ENCODE measurements at places on chromosomes 4 and X.

DNA sequence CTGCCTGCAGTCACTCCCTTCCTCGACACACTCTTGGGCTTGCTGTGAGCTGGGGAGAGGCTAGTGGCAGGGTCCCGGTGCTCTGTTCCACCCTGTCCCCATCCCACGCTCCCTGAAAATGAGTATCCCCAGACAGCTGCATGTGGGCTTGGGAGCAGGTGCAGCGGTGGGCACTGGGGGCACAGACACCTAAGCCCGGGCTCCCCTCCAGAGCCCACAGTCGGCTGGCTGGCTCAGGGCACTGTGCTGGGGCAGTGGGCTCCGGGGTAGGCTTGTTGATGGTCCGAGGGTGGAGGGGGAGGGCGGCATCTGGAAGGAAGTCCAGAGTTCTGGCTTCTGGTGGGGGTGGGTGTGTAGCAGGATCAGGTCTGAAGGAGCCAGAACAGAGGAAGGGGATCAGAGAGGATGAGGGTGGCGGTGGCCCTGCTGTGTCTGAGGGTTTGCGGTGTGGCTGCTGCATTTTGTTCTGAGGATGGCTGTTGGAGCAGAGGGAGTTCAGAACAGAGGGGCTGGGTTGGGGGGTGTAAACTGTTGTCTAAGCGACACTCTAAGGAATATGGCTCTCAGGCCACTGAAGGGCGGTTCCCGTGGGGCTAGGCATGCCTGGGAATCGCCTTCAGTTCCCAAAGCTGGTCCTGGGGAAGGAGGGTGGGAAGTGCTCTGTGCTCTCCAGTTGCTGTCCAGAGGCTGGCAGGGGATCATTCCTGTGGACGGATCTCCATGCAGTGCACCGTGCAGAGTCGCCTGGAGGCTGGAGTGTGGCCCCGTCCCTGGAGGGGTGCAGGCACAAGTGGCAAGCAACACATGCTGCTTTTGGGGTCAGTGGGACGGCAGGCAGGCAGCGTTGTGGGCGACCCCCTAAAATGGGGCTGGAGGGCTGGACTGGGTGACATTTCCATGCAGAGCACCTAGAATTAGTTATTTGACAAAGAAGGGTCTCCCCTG lies 114.0 kb downstream of the SORCS2 start:
- DNase-seq, result no peak

- DNase-seq, result no peak
Measured at GRCh38 chr4:151426513-151426912, 17.5 kb downstream of the FHIP1A start.

GRCh38 chrX:50812995-50813842 lies 775 bp downstream of the SHROOM4 start:
- peak; percentile 64 for DNase-seq

DNA sequence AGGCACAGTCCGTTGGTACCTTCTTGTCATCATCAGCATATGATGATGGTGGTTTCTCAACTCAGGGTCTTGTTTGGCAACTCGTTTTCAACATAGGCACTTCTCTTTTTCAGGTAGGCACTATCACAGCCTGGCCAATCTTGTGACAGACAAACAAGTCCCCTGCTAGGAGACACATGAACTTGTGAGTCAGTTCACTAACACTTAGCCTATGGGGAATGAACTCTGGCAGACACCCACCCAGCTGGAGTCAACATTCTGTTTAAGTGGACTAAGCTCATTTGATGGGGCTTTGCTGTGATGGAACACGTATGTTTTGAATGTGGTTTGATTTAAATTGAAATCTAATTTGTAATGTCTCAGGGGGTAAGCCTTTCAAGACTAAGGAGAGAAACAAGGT lies 100.7 kb upstream of the MAMLD1 start:
- no peak for DNase-seq

DNA sequence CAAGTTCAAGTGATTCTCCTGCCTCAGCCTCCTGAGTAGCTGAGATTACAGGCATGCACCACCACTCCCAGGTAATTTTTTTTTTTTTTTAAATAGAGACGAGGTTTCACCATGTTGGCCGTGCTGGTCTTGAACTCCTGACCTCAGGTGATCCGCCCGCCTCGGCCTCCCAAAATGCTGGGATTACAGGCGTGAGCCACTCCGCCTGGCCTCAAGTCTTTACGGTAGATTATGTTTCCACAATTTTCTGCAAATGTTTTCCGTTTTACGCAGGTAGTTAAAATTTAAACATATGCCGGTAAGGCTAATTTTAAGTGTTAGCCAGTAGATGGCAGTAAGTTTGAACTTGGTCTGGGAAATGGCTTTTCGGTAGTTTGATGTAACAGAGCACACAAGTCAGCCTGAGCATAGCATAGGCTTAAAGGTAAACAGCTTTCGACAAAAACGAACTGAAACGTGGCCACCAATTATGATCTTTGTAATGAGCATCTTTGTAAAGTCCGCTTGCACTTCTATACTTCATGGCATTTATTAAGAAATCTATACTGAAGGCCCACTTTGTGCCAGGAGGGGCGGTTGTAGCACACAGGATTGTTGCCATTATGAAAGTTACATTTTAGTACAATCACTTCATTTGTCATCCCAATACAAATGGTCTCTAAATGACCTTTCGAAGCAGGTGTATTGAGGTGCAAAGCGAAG lies 31.1 kb downstream of the CCKAR start:
- DNase-seq, result peak; percentile 79

DNA sequence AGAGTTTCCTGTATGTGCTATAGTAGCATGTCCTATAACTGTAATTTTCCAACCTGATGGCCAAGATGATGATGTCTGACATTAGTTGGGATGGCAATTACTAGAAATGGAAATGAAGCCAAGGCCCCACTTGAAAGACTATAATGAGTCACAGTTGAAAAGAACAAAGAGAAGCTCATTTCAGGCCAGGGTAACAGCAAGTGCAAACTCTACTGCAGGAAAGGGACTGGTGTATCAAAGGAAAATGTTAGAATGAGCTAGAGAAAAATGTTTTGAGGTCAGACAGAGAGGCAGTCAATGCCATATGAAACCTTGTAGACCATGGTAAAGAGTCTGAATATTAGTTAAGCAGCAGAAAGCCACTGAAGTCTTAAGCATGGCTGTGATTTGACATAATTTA lies 146.2 kb upstream of the SH3RF1 start:
- no peak for DNase-seq

DNA sequence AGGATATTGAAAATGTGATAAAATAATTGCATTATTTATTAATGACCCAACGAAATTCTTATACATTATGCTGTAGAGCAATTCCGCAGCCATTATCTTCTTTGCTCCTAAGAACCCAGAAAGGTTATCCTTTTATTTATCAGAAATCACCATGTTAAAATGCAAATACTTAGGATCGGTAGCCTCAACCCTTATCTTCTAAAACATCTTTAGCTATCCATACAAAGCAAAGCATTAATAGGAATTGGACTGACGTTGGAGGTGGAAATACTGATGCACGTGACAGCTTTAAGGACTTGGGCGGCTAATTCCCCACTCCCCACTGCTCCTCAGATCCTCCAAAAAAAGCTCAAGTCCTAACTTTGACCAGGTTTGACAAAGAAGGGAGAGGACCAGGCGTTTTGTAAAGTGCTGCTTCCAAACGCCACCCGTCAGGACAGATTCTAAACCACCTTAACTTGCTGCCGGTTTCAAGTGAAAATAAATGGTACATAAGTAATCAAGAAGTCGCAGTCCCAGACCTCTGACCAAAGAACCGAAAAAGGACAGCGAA lies 539 bp upstream of the SPCS3 start:
- DNase-seq, result no peak

DNA sequence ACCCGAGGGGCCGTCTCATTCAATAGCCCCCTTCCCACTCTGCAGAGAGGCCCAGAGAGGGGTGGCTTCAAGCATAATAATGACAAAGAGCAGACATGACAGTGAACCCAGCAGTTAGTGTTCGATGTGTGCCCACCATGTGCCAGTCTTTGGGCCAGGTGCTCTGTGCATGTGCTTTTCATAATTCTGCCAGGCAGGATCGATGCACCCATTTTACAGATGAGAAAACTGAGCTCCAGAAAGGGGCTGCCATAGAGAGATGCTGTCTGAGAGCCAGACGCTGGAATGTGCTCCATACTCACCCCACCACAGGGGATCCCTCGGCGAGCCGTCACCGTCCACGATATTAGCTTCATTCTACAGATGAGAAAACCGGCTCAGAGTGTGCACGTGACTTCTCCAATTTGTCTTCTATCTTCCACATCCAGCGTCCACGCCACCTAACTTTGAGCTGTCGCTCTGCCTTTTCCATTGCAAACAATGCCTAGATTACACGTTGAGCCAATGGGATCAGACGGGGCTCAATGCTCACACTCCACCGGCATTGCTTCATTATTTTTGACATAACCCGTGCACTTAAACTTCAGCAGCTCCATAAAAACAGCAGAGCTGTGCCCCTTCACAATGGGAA lies 8.2 kb downstream of the ADRA2C start:
- DNase-seq, result no peak

GRCh38 chrX:106894392-106894909 lies 8.7 kb downstream of the RIPPLY1 start:
- peak; percentile 84 for DNase-seq

DNA sequence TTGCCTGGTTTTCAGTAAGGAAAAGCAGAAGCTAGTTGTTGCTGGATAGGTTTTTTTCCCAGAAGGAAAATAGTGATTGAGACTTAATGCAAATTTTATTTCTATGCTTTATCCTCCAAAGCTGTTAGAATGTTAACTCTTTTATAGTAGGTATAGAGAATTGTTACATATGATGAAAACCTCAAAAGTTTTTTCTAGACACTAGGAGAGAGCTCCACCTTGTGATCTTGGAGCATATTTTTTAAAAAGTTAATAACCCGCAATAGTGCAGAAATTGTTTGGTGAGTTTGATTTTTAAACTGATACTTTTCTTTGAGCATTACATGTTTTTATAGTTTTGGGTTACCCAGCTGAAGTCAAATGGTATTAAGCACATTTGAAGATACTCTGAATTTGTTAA lies 56.5 kb downstream of the STAG2 start:
- peak; percentile 20 for DNase-seq

- DNase-seq, result no peak
Measured at GRCh38 chr4:144962300-144962699, 135.7 kb downstream of the ANAPC10 start.

- DNase-seq, result no peak
Measured at GRCh38 chrX:48806081-48806480, 4.2 kb downstream of the HDAC6 start.

- no peak for DNase-seq
Measured at GRCh38 chr4:66097218-66097617, 426.9 kb upstream of the EPHA5 start.

- DNase-seq, result peak; percentile 32
Measured at GRCh38 chrX:102995316-102995715, 58.2 kb downstream of the RAB40AL start.

DNA sequence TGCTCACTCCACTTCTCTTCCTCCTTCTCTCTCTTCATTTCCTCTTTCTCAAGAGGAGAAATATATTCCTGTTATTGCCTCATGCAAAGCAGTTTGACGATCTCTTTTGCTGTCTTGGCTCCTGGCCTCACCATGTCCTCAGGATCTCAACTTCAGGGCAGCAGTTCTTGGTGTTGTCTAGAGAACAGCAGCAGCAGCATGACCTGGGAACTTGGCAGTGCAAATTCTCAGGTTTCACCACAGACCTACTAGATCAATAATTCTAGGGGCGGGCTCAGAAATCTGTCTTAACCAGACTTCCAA lies 193.4 kb upstream of the EDNRA start:
- no peak for DNase-seq

DNA sequence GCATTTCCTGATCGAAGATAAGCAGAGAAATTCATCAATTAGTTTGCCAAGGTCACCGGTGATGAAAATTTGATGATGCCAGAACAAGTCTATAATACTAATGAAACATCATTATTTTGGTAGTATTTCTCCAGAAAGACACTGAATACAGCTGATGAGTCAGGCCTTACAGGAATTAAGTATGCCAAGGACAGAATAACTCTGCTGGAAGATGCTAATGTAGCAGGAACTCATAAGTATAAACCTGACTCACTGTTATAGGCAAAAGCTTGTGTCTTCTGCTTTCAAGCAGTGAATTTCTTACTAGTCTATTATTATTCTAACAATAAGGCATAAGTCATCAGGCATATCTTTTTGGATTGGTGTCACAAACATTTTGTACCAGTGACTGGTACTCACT lies 1825.1 kb upstream of the IGFBP7 start:
- no peak for DNase-seq

GRCh38 chr4:79673898-79674297 lies 265.9 kb upstream of the GK2 start:
- no peak for DNase-seq

DNA sequence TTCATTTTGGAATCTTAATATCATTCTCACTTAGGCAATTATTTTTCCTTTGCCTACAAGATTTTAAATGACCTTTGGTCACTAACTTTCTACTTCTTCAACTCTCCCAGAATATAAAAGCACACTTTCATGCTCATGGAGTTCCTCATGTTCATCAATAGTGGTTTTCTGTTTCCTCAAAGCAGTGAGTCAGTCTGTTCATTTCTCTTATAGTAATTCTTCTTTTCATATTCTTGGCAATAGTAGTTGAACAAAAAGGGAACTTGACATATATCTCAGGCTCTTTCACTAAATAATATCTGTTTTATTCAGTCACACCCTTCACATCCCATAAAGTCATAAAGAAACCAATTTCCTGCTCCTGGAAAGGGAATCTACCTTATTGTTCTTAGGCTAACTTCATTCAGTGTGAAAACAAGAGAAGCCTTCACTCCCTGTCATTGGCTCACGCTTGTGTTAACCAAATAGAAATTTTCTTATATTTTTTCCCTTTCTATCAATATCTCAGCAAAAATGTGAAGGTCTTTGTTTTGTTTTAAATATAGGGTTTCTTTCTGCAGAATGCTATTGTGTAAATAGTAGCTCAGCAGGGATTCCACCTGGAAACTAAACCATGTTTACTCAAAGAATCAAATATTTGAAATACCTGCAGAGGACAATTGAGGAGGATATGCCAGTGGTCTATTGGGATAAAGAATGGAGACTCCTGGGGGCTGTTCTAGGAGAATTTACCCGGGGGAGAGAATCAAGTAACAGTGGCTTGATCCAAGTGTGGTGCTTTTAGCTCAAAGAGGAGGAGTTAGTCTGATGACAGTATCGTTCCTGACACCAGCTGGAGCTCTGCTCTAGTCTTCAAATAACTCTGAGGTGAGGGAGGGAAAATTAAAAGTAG lies 13.4 kb upstream of the TNIP3 start:
- no peak for DNase-seq

- no peak for DNase-seq
Measured at GRCh38 chr4:8437281-8437680, 3.2 kb downstream of the ACOX3 start.

- DNase-seq, result no peak
Measured at GRCh38 chr4:43362875-43363636, 470.5 kb downstream of the GRXCR1 start.

DNA sequence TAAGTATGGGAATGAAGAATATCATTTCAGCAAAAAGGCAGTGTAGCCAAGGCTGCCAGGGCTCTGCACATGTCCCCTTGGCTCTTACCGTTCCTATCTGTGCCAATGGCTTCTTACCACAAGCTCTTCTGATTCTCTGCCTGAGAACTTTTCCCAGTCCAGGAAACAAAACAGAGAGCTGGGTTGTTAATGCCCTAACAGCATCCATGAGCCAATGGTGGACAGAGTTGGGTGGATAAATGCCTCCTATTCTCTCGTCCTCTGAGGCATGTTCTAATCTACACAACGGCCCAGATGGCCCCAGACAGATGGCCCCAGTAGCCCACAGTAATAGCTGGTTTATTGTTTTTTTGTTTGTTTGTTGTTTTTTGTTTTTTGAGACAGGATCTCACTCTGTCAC lies 28.0 kb downstream of the SCD5 start:
- no peak for DNase-seq

Measured in adipocyte (in vitro differentiated cells).